ENCODE measurements at places on chromosomes 12 and 14. TPM values are rescaled to one million over a fixed set of nuclear protein-coding genes. Genes with fewer than 3 reads are reported as not detected.

DNA sequence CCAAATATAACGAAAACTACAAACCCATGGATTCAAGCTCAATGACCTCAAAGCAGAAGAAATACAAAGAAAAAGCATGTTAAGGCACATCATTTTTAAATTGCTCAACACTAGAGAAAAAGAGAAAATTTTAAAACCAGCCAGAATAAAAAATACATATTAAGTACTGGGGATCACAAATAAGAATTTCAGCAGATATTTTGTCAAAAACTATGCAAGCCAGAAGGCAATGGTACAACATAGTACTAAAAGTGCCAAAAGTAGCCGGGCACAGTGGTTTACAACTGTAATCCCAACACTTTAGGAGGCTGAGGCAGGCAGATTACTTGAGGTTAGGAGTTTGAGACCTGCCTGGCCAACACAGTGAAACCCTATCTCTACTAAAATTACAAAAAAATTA, 10.2 kb downstream of the SGPP1 start:
- DNase-seq: no peak

DNA sequence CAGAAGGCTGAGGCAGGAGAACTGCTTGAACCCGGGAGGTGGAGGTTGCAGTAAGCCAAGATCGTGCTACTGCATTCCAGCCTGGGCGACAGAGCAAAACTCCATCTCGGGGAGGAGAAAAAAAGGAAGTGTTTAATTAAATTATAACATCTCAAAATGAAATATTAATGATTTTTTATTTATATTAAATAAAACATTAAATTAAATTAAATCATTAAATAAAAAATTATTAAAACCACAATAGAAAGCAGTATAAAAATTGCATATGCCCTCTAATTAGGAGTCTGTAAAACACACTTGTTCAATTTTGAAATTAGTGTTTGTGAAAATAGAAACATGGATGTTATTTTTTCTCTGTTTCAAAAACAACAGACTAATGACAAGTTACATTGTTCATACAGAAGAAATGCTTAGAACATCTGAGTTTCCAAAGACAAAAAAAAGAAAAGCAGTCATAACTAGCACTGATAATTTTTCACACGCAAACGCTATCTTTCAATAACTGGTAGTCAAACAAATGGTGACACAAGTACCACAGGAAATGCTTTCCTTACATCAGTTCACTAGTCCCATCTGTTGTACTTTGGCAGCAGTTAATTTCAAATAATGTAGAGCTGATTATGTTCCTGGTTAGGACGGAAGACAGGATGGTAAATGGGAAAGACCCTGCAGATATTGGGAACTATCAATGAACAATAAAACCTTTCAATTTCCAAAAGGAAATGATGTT, 54.9 kb downstream of the HECTD4 start:
- DNase-seq: no peak

DNA sequence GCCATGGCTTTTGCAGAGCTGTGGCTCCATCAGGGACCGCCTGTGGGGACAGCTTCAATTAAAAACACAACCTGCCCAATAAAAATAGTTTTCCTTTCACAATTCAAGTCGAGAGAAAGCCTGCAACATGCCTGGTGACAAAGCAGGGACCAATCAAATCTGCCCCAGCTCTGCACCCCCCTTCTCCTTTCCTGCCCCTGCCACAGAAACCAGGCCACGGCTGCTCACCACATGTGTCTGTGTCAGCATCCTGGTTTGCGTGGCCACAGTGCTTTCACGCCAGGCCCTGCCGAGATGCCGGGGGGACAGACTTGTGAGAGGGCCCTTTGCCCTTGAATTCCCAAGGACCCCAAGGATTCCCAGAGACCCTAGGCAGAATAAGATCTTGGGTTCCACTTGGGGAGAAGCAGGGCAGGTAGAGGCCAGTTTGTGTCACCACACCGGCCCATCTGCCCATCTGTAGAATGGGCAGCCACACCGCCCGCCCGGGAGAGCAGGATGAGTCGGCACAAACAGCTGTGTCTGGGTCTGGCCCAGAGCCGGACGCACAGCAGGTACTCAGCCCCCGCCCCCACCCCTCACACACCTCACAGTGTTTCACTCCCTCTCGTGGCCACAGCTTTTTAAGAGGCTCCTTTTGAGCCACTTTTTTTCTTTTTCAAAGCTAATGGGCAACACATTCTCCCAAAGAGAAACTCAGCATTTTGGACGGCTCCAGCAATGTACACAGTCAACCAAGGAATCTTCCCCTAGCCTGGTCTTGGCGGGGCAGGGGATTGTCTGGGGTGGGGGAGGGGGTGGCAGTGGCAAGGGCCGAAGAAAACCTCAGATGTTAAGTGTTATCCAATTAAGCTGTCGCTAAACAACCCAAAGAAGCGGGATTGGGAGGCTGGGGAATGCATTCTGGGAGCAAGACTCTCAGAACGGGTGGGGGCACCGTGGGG, 41.5 kb downstream of the BCL11B start:
- DNase-seq: no peak

DNA sequence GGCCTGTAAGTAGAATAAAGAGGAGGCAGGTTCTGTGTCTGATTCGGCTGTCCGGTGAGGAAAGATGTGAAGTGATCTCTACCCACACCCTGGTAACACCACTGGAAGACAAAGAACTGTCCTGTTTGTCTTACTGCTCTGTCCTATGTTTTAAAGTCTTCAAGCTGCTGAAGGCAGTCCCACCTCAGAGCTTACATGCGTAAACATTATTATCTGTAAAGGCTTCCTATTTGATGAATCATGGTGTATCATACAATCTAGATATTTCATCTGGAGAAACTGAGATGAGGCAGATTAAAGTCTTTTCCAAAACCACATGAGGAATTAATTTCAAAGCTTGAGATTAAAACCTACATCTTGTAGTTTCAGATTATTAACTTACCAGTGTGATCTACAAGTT, 427.6 kb downstream of the ZFP36L1 start:
- DNase-seq: peak; percentile 83

GRCh38 chr14:22460461-22461195, 128.4 kb downstream of the DAD1 start:
- no peak for DNase-seq

Gene FUT8
- total RNA-seq: 28.6 TPM

Gene MMP19
- 16.1 TPM for total RNA-seq

Data from umbilical cord (tissue), 2 donors.